ENCODE measurements at places on chromosomes 5 and 9. TPM values are rescaled to one million over a fixed set of nuclear protein-coding genes. Genes with fewer than 3 reads are reported as not detected.

GRCh38 chr5:41127967-41128690 lies 57.0 kb upstream of the MROH2B start:
- DNase-seq: no peak

- peak; percentile 47 for DNase-seq
Measured at GRCh38 chr5:66307647-66308241, 163.6 kb downstream of the SREK1 start.

DNA sequence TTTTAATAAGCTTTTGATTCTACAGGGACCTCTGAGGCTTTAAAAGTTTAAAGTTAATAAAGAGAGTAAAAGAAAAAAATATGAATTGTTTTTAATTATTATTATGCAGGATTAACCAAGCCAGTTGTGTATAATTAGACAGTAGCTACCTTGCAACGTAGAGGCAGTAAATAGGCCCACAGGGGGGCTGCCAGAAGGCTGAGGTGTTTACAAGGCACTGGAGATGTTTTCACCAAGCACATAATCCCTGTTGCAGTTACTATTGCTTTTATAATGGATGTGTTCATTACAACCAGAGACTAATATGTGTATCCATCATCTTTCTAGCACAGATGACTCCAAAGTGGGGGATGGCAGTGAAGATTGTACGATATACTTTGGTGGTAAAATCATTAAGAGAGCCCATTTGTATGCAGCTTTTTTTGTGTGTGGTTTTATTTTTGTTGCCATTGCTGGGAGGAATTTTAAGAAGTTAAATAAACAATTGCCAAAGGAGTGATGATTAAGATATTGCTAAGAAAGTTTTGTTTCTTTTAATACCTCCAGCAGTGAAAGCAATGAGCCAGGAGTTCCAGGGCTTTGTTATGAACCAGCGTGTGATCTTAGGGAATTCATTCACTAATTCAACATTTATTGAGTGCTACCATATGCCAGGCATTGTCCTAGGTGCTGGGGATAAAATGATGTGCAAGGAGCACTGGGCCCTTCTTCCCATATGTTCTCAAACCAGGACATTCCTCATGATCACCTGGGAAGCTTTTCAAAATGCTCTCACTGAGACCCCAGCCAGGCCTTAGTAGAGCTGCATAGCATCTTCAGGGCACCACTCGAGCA lies 138.7 kb upstream of the EFNA5 start:
- no peak for DNase-seq

- no peak for DNase-seq
Measured at GRCh38 chr5:5104550-5104949, 35.6 kb upstream of the ADAMTS16 start.

DNA sequence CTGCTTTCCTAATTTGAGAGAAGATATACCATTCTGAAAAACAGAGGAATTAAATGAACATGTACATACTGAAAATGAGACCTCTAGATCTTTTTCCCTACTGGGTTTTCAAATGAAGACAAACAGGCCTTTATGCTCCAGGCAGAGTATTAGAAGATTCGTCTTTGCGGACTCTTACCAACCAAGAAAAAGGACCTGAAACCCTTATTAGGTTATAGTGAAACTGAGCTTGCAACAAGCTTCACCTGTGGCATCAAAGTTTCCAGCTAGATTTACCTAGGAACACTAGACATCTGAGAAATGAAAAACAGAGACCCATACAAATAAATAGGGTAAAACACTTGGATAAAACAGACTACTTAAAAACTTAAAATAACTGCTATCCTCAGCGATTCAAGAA lies 46.3 kb downstream of the SMIM15 start:
- no peak for DNase-seq

- no peak for DNase-seq
Measured at GRCh38 chr5:25441810-25442209, 797.0 kb upstream of the CDH10 start.

- DNase-seq: peak; percentile 50
Measured at GRCh38 chr9:99823681-99824377, 2.1 kb downstream of the NR4A3 start.

Gene SLC25A48
- 1.2 TPM for total RNA-seq

- DNase-seq: no peak
Measured at GRCh38 chr9:115275753-115276152, 157.8 kb upstream of the TNC start.

DNA sequence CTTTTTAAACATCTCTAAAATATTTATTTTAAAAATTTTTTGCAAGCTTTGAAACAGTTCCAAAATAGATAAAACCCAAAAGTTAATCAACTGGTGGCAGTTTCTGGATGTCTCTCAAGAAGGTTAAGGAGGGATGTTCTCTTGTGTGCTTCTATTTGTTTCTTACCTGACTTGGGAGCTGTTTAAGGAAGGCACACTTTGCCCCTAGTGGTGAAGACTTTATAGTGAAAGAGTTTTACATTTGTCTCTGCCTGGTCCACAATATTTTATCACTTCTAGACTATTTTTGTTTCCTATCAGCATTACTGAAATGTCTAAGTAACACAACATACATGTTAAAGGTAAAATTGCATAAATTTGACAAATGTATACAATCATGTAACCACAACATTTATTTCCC lies 552.8 kb downstream of the SEMA5A start:
- no peak for DNase-seq

DNA sequence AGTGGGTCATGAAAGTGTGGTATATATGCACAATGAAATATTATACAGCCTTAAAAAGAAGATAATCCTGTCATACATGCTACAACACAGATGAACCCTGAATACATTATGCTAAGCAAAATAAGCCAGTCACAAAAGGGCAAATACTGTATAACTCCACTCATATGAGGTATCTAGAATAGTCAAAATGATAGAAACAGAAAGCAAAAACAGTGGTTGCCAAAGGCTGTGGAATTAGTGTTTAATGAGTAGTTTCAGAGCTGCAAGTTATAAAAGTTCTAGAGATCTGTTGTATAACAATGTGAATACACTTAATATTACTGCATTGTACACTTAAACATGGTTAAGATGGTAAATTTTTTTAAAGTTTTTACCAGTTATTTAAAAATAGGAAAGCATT lies 135.0 kb downstream of the OXCT1 start:
- DNase-seq: no peak

GRCh38 chr5:77003246-77003645 lies 27.0 kb upstream of the AGGF1 start:
- DNase-seq: no peak

- DNase-seq: no peak
Measured at GRCh38 chr9:133492061-133493021, 13.4 kb upstream of the SLC2A6 start.

GRCh38 chr5:137217599-137218200 lies 281.4 kb downstream of the SPOCK1 start:
- DNase-seq: no peak

- no peak for DNase-seq
Measured at GRCh38 chr9:115629879-115630840, 512.2 kb upstream of the TNC start.

GRCh38 chr9:104575456-104575855 lies 6.5 kb downstream of the OR13C8 start:
- no peak for DNase-seq

- DNase-seq: no peak
Measured at GRCh38 chr5:177509381-177509951, at the start of gene DOK3. Gene DOK3 (minus strand): TSS chr5:177509826. CDS start chr5:177509540, 286 bp downstream.

DNA sequence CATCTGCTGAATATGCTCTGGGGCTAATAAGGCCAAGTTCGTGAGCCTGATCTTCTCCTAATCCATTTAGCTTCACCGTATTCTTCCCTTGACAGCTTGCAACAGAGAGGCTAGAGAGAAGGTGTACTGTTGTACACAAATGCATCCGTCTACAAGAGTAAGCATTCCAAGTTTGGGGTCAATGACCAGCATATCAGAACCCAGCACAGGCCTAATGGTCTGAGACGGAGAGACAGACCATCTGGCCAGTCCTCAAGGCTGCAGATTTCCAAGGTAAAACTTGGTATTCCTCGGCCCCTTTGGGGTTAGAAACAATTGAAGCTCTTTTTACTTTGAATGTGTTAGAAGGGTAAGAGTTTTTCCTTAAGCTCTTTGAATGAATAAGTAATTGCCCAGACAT lies 481.2 kb upstream of the KLF4 start:
- no peak for DNase-seq

- DNase-seq: peak; percentile 54
Measured at GRCh38 chr9:36023260-36024048, 13.3 kb upstream of the RECK start.

Gene EPB41L4A
- total RNA-seq: 33.8 TPM

GRCh38 chr5:172659909-172660628 lies 19.0 kb downstream of the NEURL1B start:
- DNase-seq: peak; percentile 60

Gene C9orf153
- not detected for total RNA-seq

DNA sequence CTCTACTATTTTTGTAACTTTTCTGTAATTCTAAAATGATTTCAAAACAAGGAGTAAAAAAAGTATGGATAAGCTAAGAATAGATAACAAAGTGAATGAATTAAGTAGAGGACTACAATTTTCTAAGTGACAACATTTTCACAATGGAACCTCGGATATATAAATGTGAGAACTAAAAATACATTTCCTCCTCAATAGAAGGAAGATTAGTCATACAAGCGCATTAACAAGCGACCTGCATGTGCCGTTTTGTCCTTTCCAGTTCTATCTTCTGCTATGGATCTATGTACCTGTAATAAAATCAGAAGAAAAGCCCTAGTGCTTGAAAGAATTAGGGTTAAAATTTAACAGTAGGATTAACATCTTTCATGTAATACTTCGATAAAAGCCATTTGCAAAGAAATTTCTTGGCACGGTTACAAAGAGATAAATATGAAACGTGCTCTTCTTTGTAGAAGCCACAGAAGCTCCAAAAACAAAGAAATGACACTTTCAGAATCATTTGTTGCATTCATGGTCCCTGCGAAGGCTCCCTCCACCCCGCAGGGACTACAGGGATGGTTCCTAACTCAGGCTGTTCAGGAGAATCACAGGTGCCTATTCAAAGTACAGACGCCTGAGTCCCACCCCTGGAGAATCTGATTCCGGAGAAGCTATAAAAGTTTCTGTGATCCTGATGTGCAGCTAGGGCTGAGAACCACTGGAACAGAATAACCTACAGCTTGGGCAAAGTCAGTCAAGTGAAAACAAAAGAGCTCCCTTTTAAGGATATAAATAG lies 216.6 kb upstream of the EFNA5 start:
- no peak for DNase-seq

- DNase-seq: no peak
Measured at GRCh38 chr9:87909310-87910041, 8.3 kb upstream of the SPATA31C1 start.

Gene COL27A1
- total RNA-seq: 0.41 TPM

Gene PCDHGA12
- 3.7 TPM for total RNA-seq

Gene FST
- 1.2 TPM for total RNA-seq

DNA sequence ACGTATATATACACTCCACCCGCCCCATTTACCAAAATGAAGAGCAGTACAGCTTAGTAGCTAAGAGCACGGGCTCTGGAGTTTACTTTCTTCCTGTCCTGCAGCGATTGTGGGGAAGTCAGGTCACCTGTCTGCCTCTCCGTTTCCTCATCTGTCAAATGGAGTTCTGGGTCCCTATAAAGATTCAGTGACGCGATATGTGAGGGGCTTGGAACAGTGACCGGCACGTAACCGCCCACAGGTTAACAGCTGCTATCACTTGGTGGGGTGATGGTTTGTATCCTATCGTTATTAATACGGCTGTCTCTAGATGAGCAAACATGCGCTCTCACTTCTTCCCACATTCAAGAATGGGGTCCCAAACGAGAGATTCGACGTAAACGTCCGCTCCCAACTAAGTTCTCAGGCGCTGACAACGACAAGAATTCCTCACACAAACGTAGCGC lies 426 bp downstream of the FAM114A2 start:
- DNase-seq: peak; percentile 16

Gene SKP2
- total RNA-seq: 15.9 TPM

Gene MYMK
- not detected for total RNA-seq

- no peak for DNase-seq
Measured at GRCh38 chr5:33850100-33850594, 41.6 kb downstream of the ADAMTS12 start.

GRCh38 chr5:158435161-158435616 lies 576.2 kb upstream of the CLINT1 start:
- no peak for DNase-seq

GRCh38 chr5:98414938-98415337 lies 358.5 kb upstream of the RGMB start:
- no peak for DNase-seq

Gene EGFLAM
- total RNA-seq: 2.9 TPM

- DNase-seq: no peak
Measured at GRCh38 chr5:38535248-38535750, 21.1 kb downstream of the LIFR start.

GRCh38 chr5:81192373-81192750 lies 40.8 kb upstream of the CKMT2 start:
- no peak for DNase-seq

DNA sequence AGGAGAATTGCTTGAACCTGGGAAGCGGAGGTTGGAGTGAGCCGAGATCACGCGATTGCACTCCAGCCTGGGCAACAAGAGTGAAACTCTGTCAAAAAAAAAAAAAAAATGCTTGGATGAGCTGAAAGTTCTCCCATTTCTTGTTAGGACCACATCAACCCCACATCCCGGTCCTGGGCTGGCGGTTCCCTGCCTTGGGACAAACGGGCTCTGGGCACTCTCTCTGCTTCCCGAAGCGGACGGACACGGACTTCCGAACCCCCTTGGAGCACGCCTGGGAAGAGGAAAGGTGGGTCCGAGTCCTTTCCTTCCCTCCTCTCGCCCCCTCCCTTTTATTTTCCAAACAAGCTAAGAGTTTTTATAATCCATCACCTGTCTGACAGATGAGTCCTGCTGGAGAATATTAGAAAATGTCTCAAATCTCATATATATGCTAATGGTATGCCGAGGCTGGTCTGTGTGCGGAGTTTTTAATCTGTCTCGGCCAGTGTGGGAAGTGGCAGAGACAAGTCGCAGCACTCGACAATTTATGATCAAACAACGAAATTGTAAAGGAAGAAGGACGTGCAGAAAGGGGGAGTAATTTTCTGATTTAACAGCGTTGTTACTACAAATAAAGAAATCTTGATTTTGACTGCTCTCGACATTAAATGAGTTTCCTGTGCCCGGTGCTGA lies 257.9 kb upstream of the IRX4 start:
- no peak for DNase-seq

Gene CEL
- total RNA-seq: 0.41 TPM

DNA sequence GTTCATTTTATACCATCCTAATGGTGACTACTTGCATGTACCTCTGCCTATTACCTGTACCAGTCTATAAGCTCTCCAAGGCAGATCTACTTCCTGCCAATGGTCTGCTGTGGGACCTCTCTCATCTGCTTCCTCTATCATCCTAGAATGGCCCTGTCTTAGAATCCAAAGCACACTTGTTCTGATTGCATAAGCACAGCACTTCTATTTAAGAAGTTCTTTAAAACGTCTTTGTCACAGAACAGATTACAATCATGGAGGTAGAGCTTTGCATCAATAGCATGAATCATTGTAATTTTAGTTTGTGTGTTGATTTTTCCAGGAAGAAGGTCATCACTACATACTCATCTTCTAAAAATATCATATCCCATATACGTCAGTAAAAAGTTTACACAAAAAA lies 131.8 kb upstream of the ACOT12 start:
- DNase-seq: no peak

GRCh38 chr9:22049411-22049810 lies 40.3 kb upstream of the CDKN2B start:
- no peak for DNase-seq

Gene FYB1
- total RNA-seq: 1.6 TPM
